Urinary bladder (tissue), 4 donors: ENCODE measurements at places on chromosomes 12 and 14. TPM values are rescaled to one million over a fixed set of nuclear protein-coding genes. Genes with fewer than 3 reads are reported as not detected.

JAG2 gene
- total RNA-seq, result 11.2 TPM

GAS2L3 gene
- total RNA-seq, result 60.9 TPM

VDR gene
- total RNA-seq, result 0.79 TPM

NANOG gene
- 0.21 TPM for total RNA-seq

KRT75 gene
- total RNA-seq, result not detected

DNA sequence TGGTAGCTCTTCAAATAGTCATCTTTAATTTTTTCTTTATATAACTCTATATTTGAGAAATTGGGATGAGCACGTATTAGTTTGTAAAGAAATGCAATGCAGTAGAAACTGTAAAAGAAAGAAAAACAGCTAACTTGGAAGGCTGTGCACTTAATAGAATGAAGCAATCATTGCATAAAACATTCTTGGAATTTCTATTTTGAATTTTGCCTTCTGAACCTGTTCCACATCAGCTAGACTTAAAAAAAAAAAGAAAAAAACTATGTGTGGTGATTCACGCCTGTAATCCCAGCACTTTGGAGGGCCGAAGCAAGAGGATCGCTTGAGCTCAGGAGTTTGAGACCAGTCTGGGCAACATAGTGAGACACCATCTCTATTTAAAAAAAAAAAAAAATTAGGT, 29.4 kb downstream of the SCN8A start:
- no peak for DNase-seq

NGB gene
- total RNA-seq, result not detected

DNA sequence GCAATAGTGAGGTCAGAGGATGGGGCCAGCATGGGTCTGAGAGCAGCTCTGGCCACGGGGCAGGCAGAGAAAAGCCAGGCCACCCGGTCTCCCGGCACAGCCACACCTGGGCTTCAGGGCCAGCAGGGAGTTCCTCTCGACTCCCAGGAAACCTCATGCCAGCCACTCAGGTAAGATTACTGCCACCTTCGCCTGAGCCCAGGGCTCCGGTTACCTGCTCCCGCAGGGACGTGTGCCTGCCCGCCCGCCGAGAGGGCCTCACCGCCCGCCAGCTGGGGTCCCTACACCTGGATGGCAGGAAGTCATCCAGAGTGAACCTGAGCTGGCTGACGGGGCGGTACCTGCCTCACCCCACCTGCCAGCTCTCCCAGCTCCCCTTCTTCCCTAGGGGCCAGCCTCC, 7.3 kb downstream of the JAG2 start:
- DNase-seq, result no peak

- DNase-seq, result no peak
These were observed 4.4 kb downstream of the CD9 start for GRCh38 chr12:6204533-6205143.

- no peak for DNase-seq
These were observed 15.9 kb downstream of the ZNF641 start for GRCh38 chr12:48334808-48335207.

RASSF9 gene
- 10.4 TPM for total RNA-seq
